ENCODE measurements at places on chromosomes 5 and 9. TPM values are rescaled to one million over a fixed set of nuclear protein-coding genes. Genes with fewer than 3 reads are reported as not detected.
A peak's percentile ranks its signal among the peaks of the same experiment; 100 is the strongest.

DNA sequence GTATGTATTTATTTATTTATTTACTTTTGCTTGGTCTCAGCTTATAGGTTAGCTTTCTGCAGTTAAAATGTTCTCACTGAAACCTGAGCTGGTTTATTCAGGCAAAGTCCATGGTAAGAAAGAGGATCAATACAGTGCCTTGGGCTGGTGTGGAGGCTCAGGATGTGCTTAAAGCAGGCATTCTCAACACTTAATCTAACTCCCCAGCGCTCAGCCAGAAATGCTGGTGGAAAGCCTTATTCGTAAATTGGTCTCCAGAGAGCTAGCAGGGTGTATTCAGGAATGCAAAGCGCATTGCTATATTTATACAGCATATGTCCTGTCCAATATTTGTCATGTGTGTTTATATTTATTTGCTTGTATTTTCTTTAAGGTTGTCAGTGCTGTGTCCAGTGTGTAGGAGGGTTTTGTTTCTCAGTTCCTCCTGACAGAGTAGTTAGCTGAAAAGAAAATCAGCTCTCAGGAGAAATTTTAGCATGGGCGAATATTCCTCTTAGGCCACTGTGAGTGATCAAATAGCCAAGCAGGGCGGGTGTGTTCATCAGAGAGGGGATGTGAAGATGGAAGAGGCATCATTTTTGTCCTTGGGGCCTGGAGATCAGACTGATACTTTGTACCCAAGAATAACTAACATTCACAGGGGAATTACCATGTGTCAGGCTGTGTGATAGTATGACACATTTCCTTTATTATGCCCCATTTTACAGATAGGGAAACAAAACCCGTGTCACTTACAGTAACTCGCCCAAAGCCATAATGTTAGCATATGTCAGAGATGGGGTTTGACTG is 65.8 kb downstream of the DOCK2 start:
- DNase-seq = no peak

DNA sequence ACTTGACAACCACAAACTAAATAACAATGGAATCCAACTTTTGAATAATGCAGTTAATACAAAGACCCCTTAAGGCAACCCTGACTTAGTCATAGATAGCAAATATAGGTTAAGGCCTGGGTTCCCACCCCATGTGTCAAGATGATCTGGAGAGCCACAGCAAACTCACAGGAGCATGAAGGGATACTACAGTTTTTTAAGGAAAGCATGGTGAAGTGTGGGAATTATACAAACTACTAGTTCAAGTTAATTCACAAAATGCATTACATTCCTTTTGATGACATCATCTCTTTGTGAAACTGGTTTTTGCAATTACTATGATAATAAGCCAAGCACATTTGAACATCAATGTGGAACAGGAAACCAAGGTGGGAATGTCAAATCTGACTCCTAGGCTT is 50.6 kb downstream of the LHFPL2 start:
- no peak for DNase-seq

ZSWIM6 gene
- total RNA-seq = 5.8 TPM

DNA sequence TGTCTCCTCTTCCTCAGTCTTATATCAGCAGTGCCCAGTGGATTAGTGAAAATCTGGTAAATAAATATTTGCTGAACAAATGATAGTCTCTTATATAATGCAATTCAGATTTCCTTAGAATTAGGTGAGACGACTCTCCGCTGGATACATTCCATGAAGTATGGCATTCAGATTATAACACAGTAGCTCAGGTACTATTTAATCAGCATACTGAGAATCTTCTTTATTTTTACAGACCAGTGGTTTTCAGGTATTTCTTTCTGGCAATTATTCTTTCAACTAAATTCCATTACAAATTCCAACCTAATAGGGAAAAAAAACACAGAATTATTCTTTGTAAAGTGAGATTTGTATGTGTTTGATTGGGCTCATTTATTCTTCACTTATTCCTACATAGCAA is 435.5 kb downstream of the TAF11L14 start:
- no peak for DNase-seq

CD14 gene
- 23.9 TPM for total RNA-seq

TMEM215 gene
- not detected for total RNA-seq

DNA sequence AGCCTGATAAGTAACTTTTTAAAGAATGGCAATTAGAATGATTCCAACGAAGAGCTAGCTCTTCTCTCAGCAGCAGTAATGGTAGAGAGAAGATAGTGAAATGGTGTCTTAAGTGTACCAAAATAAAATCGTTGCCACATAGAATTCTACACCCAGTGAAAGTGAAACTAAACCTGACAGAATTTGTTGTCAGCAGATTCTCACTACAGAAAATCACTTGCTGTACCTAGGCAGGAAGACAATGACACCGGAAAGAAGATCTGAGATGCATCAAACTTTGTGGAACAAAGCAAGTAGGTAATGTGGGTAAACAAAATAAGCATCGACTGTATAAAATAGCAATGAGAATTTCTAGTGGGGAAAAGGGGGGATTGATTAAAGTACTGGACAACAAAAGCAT is 20.7 kb upstream of the EBF1 start:
- no peak for DNase-seq

DNA sequence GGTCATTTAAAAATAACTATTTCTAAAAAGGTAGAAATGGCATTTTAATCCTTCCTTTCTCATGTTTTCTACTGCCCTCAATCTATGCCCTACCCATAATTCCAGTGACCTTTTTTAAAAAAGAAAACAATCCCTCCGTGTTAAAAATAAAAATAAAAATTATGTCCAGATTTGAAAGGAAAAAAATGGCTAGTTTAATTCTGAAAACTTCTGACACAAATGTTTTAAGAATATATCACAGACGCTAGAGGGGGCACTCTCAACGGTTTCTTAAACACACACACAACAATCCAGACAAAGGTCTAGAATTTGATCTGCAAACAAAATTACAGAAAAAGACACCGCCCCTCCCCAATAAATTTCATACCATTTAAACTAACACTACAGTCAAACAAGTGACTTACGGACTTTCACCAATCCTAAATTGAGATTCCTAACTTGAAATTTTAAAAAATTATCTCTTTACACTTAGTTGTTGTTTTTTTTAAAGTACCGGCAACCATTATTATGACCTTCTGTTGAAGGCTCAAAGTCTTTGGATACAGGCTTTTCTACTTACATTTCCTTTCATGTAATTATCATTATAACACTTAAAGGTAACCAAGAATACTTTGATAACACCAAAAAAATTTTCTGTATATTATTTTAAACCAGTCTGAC is 38.2 kb downstream of the CLINT1 start:
- no peak for DNase-seq

- no peak for DNase-seq
Observed at GRCh38 chr5:92267830-92268229, 884.7 kb upstream of the ARRDC3 start.

DNA sequence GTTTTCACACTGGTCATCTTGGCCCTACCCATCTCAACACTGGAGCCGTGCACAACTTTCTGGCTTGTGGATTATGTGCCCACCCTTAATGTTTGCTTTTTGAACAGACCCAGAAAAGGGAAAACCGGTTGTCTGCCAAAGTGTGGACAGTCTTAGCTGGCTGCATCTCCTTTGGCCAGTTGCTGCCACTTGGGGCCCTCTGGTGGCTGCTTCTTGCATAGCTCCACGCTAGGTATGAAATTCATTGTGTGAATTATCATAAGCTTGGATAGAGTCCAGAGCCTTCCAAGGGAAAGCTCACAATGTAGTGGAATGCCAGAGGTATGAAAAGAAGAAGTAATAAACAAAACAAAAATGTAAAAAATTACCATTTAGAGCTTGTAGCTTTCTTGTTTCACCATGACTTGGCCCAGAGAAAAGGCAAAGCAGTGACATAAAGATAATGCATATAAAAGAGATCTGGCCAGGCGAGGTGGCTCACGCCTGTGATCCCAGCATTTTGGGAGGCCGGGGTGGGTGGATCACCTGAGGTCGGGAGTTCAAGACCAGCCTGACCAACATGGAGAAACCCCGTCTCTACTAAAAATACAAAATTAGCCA is 12.5 kb upstream of the SLC36A3 start:
- peak; percentile 86 for DNase-seq

- no peak for DNase-seq
Observed at GRCh38 chr5:146849694-146850303, 28.8 kb downstream of the PPP2R2B start.

ADCY2 gene
- total RNA-seq = 2.2 TPM

PCDHB11 gene
- total RNA-seq = 2.1 TPM

WHRN gene
- 6.7 TPM for total RNA-seq

DRD1 gene
- total RNA-seq = 0.05 TPM

- peak; percentile 46 for DNase-seq
Observed at GRCh38 chr9:77598524-77598923, 49.6 kb downstream of the GNA14 start.

- DNase-seq = no peak
Observed at GRCh38 chr5:72883850-72884249, 67.4 kb downstream of the TNPO1 start.

WNK2 gene
- 96.1 TPM for total RNA-seq

BTNL3 gene
- total RNA-seq = 0.14 TPM

- DNase-seq = peak; percentile 63
Observed at GRCh38 chr9:95268681-95269080, 48.8 kb downstream of the FANCC start.

DNA sequence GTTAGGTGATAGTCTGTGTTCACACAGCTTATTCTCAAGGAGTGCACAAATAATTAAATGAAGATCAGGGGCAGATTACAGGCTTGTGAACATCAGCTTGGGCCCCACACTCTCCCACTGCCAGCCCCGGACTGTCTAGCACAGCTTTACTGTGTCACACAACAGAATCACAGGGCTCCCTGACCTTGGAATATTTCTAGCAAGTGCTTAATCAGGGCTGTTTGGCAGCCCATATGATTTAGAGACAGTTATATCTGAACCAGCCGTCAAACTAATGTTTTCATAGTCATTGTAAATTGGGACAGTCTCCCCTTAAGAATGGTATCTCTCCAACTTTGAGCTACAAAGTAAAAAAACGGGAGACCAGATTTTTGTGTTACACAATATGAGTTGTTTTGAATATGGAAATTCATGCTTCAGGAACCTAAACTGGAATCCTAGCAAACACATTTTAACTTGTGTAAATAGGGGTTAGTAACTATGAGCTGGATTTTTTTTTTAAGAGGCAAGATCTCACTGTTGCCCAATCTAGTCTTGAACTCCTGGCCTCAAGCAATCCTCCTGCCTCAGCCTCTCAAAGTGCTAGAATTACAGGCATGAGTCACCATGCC is 517.6 kb downstream of the BNC2 start:
- DNase-seq = no peak

CAPSL gene
- total RNA-seq = not detected

- no peak for DNase-seq
Observed at GRCh38 chr5:150376799-150377771, 19.6 kb downstream of the TCOF1 start.

AQP7 gene
- total RNA-seq = 1.3 TPM

DNA sequence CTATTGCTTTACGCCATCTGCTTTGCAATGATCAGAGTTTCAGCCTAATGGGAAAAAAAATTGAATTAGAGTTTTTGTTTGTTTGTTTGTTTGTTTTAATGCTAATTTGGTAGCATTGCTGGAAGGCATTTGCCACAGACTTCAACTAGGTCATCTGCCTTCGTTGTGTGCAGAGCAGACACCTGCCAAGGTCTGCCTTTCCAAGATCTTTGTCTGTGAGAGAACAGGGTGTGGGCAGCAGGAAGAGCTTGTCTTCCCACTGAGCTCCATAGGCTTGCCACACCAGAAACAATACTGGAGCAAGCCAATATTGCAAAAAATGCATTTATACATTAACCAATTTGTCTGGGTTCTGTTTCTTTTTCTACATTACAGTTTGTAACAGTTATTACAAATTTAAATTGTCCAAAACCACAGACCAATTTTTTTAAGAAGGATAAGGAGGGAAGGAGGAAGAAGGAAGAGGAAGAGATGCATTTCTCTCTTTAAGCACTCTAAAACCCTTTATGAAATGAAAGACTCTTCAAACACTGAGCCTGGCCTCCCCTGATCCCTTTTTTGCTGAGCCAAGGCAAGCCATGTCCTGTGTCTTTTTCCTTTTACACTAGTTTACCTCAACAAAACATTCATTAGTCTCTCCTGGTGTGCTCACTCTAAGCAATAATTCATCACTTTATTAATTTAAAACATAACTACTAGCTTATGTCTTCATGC is 210.5 kb downstream of the SNX18 start:
- no peak for DNase-seq

DNA sequence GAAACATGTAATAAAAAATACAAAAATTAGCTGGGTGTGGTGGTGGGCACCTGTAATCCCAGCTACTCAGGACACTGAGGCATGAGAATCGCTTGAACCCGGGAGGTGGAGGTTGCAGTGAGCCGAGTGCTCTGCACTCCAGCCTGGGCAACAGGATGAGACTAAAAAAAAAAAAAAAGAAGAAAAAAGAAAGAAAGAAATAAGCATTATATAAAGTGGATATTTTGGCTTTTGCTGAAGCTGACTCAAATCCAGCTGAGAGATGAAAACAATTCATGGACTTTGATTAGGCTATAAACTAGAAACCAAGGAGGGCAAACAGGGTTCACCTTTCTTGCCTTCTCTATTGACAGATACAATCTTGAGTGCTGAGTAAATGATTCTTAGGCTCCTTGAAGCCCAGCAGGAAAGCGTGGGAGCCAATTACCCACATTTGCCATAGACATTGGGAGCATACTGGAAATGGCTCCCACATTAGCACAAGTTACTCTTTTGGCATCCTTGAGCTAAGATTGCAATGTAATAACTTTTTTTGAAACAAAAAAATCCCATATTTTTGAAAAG is 2.4 kb upstream of the BTF3 start:
- DNase-seq = no peak

GRCh38 chr5:71652803-71653543 is 65.8 kb downstream of the MCCC2 start:
- DNase-seq = no peak

PCDHGA4 gene
- 2.0 TPM for total RNA-seq

DPM2 gene
- 27.2 TPM for total RNA-seq

TPRN gene
- 110 TPM for total RNA-seq

GRCh38 chr9:87372356-87372851 is 125.3 kb upstream of the DAPK1 start:
- DNase-seq = no peak

- DNase-seq = no peak
Observed at GRCh38 chr9:4614627-4615026, 47.5 kb upstream of the PLPP6 start.

DNA sequence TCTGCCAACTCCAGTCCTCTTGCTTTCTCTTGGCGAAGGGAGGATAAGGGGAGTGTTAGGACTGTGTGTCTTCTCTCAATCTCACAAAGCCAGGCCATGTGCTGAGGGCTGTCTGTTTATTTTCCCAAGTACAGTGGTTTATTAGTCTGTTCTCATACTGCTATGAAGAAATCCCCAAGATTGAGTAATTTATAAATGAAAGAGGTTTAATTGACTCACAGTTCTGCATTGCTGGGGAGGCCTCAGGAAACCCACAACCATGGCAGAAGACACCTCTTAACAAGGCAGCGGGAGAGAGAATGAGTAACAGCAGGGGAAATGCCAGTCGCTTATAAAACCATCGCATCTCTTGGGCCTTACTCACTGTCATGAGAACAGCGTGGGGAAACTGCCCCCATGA is 36.2 kb upstream of the CKS2 start:
- no peak for DNase-seq

GRCh38 chr9:624935-625500 is 216.5 kb upstream of the DMRT1 start:
- no peak for DNase-seq

SLC34A3 gene
- 0.19 TPM for total RNA-seq

Data from pancreas (tissue), 10 donors.